ENCODE measurements at places on chromosomes 6 and 20.
A peak's percentile ranks its signal among the peaks of the same experiment; 100 is the strongest.

DNA sequence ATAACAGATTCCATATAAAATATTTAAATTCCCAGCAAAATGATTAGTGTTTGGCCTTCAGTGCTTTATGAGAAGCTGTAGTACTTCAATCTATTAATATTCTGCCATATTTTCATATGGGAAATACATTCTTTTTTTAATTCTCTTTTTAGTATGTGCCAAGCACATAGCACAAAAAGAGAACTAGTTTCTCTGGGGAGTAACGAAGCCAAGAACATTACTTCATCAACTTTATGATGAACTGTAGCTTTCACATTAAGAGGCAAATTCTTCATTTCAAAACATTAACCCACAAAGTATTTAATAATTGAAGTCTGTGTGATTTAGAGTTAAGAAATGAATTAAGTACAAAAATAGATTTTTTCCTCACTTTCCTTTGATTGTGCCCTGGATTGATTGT lies 281.0 kb upstream of the EYS start:
- no peak for DNase-seq

DNA sequence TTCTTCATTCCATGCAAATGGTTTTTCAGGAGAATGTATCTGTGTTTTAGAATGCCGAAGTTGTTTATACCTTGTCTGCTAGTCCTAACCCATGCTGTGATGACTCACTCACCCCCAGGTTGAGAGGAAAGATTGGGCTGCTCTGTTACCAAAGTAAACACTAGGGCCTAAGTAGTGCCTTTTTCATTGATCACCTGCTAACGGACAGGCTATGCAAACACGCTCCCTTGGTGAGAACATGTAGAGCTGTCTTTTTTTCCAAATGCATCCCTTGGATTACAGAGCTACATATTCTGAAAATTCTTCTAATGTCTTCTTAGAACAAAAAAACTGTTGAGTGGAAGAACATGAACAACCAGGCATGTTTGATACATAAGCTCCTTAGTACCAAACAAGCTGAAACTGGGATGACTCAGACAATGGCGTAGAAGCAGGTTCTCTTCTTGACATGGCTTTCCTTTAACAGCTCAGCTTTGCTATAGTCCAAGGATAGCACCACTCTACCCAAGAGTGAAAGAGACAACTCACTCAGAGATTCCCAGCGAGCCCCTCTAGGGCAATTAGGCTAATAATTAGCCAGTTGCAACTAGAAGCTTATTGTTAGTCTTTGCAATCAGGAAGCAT lies 20.5 kb downstream of the PERP start:
- no peak for DNase-seq

- DNase-seq, result no peak
These were observed 577.9 kb upstream of the FLRT3 start for GRCh38 chr20:14915356-14915755.

GRCh38 chr20:22807646-22808244 lies 223.4 kb upstream of the FOXA2 start:
- DNase-seq, result no peak

DNA sequence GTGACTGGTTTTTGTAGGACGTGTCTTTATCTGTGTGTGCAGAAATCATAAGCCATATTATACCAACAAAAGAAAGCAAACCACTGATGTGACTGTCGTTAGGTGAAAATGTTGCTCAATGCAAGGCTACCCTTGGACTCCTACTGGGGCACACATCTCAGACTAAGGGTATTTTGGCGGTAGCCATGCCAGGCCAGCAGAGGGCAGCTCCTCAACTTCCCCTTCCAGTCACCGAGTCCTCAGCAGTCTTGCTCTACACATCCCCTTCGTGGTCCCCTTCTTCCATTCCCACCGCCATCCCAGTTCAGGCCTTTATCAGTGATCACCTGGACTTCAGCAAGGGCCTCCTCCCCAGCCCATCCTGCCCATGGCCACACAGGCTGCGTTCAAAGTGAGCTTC lies 113.7 kb upstream of the GGTLC1 start:
- no peak for DNase-seq

DNA sequence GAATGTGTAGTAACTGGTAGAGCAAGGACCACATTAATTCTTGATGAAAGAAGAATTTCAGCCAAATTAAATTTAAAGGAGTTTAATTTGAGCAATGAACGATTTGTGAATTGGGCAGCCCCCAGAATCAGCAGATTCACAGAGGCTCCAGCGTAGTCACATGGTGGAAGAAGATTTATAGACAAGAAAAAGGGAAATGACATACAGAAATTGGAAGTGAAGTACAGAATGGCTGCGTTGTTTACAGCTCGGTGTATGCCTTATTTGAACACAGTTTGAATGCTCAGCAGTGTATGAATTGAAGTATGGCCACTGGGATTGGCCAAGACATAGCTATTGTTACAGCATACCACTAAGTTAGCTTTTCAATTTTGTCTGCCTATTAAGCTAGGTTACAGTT lies 173.6 kb upstream of the ARG1 start:
- no peak for DNase-seq

- no peak for DNase-seq
These were observed 352.4 kb downstream of the UTRN start for GRCh38 chr6:144637541-144637940.

DNA sequence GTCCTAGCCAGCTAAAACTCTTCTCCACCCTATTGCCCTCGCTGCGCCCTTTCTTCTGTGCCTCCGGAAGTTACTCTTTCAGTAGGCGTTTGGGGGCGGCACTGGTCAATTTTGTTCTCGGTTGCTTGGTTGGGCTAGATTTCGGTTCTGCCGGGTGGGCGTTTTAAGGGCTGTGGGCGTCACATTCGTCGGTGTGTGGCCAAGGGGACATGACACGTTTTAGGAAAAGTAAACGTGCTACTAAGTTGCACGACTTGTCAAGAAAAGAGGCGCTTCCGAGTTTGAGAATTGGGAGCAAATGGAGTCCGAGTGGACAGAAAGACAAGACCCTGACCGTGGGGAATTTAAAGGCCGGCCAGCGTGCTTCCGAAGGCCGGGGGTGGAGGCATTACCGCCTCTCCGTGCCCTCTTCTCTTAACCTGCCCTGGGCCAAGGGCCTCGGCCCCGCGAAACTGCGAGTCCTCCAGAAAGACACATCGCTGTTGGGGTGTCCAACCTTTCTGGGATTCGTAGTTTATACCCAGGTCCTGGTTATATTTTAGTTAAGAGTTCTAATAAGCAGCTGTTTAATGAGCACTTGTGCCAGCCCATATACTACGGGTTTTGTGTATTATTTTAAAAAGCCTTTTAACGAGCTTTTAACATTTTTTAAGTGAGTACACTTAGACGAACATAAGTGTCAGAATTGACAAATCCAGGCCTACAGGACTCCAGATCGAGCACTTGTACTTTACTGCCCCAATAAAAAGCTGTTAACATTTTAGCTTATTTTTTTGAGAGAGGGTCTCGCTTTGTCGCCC lies 664 bp upstream of the BAG6 start:
- DNase-seq, result peak; percentile 83

GRCh38 chr6:158631678-158632537 lies 12.6 kb downstream of the DYNLT1 start:
- no peak for DNase-seq

GRCh38 chr6:81801489-81801888 lies 49.0 kb upstream of the TENT5A start:
- no peak for DNase-seq

- DNase-seq, result no peak
These were observed 30.6 kb upstream of the LMBRD1 start for GRCh38 chr6:69827276-69827893.

- peak; percentile 34 for DNase-seq
These were observed 10.5 kb downstream of the SYTL3 start for GRCh38 chr6:158660333-158660754.

- no peak for DNase-seq
These were observed 13.4 kb upstream of the SERPINB1 start for GRCh38 chr6:2855061-2855519.

DNA sequence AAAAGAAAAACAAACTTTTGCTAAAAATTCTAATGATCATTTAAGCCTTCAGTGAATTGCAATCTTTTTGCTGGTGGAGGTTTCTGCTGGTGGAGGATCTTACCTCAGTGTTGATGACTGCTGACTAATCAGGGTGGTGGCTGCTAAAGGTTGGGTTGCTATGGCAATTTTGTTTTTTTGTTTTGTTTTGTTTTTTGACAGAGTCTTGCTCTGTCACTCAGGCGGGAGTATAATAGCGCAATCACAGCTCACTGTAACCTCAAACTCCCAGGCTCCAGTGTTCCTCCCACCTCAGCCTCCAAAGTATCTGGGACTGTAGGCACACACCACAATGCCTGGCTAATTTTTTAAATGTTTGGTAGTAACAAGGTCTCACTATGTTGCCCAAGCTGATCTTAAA lies 94.7 kb downstream of the ANKRD6 start:
- DNase-seq, result no peak

- DNase-seq, result peak; percentile 12
These were observed 712 bp downstream of the DEK start for GRCh38 chr6:18263418-18264218.

DNA sequence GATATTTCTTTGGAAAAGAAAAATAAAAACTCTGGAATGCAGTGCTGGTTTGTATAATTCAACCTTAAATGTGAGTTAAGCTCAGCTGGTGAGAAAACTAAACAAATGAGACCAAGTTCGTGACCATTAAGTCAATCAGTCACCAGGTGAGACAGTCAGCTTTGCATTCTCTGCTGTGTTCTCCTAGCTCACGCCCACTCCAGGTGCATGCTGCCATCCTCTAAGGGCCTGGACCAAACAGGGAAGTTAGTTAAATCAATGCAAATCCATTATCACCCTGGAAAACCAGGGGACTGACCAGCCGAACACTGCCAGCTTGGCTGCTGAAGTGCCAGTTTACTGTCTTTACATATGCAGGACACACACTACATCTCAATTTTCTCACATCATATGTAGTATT lies 7.2 kb downstream of the TPBG start:
- DNase-seq, result no peak

DNA sequence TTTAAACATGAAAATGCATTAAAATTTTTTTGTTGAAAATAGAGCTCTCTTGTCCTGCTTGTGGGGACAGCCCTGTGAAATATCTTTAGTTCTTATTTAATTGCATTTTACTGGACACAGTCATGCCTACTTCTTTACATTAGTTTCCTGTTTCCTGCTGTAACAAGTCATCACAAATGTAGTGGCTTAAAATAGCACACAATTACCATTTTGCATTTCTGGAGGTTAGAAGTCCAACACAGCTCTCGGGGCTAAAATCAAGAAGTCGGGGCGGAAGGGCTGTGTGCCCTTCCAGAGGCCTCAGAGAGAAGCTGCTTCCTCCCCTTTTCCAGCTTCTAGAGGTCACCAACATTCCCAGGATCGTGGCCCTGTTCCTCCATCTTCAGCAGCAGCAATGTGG lies 29.4 kb downstream of the PNLDC1 start:
- no peak for DNase-seq

GRCh38 chr6:48628316-48628715 lies 517.3 kb upstream of the PTCHD4 start:
- DNase-seq, result no peak

DNA sequence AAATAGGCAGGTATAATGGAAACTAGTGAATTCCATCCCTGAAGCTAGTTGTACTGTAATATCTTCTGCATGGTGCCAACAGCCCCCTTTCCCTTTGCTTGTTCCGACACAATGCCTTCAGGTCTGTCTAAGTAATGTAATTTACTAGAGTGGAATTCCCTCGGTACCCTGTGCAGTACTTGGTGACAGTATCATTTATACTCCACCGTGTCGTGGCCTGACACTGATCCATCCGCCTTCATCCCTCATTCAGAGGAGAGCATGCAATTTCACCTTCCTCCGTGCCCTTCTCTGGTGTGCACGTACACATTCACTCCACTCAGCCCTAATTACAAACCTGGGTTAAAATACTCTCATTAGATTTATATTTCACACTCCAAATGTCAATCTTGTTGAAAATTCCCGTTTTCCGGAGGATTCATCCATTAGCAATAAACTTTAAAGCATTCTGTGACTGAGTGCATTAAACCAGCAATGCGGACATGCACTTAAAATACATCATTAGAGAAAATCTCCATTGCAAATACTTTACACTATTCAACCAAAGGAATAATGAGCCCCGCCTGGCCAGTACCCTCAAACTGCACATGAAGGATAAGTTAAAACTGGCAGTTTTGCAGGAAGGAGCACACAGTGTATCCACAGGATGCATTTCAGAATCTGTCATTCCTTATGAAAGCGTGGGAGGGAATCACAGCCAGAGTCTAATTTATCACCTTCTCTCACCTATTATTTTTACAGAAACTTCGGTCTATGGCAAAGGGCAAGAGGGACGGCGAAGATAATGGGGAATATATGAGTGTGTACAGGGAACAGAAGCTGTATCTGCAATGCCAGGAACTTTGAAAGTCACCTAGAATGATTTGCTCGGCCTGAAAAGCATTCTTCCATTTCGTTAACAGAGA lies 182.5 kb downstream of the GJA10 start:
- DNase-seq, result no peak

DNA sequence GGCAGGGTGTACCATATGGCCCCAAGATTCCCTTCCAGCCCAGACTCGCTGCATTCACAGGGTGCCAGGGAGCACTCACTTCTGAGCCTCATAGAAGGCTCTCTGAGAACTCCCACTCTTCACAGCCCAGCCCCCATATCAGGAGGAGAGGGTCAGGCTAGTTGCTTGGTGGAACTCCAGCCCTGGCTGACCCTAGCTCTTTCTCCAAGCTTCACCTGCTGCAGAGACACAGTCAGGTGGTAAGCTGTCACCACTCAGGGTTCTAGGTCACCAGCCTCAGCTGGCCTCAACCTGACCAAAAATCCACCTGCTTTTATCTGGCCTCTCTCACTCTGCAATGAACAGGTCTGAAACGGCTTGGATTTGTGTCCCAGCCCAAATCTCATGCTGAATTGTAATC lies 162.7 kb upstream of the MLN start:
- no peak for DNase-seq

DNA sequence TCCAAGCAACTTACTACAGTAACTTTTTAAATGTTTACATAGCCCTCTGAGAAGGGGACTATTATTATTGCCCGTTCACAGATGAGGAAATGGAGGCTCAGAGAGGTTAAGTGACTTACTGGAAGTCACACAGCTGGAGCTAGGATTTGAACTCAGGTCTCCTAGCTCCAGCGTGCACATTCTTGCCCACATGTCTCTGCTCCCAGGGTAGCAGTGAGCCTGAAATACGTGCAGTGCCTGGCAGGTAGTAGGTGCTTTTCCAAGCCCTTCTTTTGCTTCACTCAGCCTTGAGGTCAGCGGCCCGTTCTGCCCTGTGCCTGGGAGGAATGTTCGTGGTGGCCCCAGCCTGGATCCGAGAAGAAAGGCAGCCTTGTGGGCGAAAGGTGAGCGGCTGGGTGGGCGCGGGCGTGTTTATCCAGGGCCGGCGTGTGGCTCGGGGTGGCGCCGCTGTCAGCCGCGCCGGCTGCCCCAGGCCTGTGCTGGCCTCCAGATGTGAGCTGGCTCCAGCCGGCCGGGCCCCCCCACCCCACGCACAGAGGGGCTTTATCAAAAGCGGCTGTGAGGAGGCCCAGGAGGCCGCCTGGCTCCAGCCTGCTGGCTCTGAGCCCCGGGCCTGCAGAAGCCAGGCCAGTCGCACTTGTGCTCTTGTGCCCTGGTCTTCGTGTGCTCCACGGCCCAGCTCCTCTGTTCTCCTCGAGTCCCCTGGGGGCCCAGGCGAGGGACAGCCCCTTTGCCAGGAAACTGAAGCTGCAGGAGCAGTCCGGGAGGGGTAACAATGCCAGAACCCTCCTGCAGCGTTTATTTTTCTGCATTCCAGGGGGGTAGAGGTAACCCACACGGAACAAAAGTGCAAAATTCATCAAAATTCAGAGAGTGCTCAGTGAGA lies 58.1 kb downstream of the UBE2V1 start:
- no peak for DNase-seq
